Stimulated activated CD4-positive, alpha-beta T cell treated with anti-CD3 and anti-CD28 coated beads, Interleukin-1b, Interleukin-23, amount 100 ng/mL, for 1 hour (primary cell): ENCODE measurements at places on chromosomes 3 and 15.

DNA sequence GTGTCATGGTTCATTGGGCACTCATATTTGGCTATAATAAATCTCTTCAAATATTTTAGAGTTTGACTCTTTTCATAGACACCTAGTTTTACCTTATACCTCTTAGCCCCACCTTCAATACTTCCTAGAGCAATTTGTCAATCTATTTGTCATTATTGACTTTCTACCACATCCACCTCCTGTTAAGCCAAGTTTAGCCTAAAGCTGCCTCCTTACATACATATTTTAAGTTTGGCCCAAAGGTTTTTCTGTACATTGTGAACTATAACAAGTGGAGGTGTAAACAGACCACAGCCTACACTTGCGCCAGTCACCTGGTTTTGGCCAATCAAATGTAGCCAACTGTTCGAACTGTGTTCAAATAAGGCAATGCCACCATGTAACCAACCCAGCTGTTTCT lies 18.1 kb upstream of the ABHD17C start:
- no peak for DNase-seq

DNA sequence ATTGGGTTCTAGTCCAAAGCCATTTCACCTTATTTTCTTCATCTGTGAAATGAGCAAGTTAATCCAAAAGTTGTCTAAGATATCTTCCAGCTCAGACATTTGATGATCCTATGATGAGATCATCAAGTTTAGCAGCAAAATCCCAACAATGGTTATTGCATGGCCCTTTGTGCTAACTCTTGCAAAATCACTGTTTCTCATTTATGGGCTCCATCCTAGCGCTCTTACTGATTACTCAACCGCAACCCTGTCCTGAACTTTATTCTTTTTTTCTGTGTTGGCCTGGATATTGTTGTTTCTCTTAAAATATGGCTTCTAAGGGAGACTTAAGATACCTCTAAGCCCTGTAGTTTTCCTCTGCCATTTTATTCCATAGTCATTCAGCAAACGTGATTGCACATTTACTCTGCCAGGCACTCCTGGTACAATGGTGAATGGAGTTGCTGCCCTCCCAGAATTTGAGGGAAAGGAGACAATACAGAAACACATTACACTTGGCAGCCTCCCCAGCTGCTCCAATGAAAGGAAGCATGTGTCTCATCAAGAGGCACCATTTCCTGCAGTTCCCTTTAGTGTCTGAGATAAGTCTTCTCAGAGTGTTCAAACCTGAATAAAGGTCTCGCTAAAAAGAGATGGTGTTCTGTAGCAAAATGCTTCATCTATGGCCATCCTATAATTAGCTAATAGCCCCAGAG lies 4.4 kb downstream of the GXYLT2 start:
- DNase-seq = no peak

GRCh38 chr3:44981751-44982150 lies 5.7 kb downstream of the EXOSC7 start:
- DNase-seq = no peak

- DNase-seq = no peak
Measured at GRCh38 chr3:105232553-105232952, 134.2 kb upstream of the ALCAM start.

- DNase-seq = no peak
Measured at GRCh38 chr15:99707473-99708270, 25.6 kb downstream of the LYSMD4 start.

GRCh38 chr3:183636221-183637105 lies 1.0 kb downstream of the KLHL24 start:
- peak; percentile 68 for DNase-seq

DNA sequence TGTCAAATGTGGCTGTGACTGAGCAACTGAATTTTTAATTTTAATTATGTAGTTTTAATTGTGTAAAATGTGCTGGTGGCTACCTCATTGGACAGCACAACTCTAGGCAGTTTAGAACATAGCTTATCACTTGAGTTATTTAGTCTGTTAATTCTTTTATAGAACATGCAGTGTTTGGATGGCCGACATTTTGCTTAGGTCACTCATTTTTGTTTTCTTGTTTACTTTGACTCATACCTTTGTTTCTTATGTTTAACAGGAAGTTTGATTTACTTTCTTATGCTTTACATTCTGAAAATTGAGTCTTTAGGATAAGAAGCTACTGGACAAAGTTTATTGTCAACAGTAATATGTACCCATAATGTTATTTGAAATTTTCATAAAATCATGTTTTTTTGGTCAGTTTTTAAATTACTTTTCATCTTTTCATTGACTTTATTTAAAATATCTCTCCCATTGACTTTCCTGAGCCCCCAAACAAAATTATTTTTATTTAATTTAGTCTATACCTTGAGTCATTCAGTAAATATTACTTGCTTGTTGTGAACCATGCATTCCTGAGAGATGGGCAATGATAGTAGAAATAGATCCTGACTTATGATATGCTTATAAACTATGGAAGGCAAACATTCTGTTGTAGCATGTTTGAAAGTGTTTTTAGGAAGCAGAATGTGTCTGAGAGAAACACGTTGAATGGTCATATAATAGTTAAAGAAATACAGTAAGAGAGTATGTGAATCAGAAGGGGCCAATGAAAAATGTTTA lies 60.6 kb downstream of the TCF12 start:
- DNase-seq = no peak

GRCh38 chr3:84727616-84728015 lies 231.2 kb upstream of the CADM2 start:
- no peak for DNase-seq

- no peak for DNase-seq
Measured at GRCh38 chr3:184827572-184827971, 15.6 kb downstream of the VPS8 start.

- DNase-seq = no peak
Measured at GRCh38 chr3:191301782-191302411, 27.3 kb upstream of the CCDC50 start.

GRCh38 chr15:40843885-40844695 lies at the start of gene SPINT1:
Gene SPINT1 (plus strand): TSS chr15:40844048. CDS start chr15:40844555, 507 bp downstream.
- DNase-seq = peak; percentile 51

GRCh38 chr3:46998121-46998851 lies 18.8 kb downstream of the NBEAL2 start:
- peak; percentile 57 for DNase-seq

- no peak for DNase-seq
Measured at GRCh38 chr3:15899388-15899787, 101.6 kb upstream of the ANKRD28 start.

DNA sequence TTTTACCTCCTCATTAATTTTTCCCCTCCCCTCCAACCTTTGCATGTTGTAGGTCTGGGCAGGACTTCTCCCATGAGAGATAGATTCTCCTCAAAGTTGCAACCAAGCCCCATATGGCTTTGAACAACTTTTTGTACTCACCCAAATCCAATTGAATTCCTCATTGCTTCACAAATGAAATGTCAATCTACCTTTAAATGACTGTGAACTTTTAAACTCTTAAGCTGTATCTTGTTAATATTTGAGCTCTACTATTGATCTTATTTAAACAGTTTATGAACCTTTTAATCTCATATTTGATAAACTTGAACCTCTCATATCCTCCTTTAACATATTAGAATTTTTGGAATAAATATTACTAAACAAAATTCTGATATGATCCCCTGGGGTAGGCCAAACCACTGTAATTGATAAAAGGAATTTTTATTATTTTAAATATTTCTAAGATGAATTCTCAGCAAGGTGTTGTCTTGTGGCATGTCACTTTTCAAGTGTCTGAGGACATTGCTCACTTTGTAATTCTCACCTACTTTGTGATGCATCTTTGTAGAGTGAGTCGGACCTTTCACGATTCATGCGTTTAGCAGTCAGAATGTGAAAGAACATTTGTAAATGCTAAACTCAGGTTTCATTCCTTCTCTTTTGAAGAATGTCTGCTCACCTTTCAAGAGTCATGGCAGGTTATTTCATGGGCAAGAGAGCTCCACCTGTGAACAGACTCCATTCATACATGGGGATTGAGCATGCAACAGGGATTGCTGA lies 23.4 kb upstream of the GREM1 start:
- DNase-seq = no peak

DNA sequence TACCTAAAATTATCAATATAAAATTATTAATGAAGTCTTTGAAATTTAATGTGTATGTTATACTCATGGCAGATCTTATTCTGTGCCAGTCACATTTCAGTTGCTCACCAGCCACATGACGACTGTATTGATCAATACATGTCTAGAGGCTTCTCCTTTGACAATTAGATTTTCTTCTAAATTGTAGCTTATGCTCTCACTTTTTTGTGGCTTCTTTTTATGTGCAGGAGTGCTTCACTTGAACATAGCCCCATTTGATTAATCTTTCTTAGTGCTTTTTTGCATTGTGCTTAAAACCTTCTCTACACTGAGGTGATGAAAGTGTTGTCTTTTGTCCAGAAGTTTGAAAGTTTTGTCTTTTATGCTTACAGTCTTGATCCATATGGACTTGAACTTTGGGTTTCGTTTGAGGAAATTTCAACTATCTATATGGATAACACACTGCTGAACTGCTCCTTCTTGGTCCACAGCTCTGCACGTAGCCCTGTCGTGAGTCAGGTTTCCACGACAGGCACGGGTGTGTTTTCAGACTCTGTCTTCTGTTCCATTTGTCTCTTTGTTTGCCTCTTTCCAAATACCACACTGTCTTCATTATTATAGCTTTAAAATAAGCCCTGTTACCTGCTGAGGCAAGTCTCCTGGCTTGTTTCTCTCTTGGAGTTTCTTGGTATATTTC lies 393.9 kb upstream of the CFAP20DC start:
- no peak for DNase-seq

DNA sequence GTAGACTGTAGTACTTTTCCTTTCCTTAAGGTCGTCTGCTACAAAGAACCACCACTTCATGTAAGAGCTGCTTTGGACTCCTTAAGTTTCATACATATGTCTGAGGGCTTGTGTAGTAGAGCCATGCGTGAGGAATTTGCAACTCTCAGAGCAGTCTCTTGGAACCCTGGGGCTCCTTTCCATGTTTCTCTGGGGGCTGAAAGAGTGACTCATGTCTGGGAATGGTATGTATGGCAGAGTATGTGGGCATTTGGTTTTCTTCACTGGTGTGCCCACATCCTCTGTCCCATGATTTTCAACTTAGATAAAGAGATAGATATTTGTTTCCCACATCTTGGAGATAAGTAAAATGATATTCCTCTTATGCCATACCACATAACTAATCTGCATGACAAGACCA lies 20.6 kb upstream of the RBM5 start:
- DNase-seq = no peak

DNA sequence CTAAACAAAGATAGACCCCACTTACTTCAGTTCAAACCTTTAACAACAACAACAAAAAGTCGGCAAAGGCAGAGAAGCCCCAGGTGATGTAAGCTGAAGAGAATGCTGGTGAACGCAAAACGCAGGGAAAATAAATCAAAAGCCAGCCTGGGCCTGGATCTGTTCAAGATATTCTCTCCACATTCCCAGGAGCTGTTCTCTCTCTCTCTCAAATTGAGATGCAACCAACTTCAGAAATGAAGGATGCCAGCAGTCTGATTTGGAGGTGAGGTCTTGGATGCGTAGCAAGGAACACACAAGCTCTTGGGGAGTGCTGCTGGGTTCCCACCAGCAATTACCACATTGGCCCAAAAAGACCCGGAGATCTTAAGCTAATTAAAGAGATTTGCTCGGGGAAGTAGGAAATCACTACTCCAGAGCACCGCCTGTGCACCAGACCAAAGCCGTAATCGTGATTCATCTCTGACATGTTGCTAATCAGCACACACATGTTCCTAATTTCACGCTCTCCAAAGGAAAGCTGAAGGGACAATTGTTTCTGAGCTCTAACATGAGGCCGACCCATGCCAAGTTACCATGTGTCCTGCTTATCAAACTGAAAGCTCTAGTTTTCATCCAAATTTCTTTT lies 37.1 kb downstream of the IL17RD start:
- no peak for DNase-seq

GRCh38 chr3:27353221-27353620 lies 16.0 kb downstream of the NEK10 start:
- no peak for DNase-seq

- DNase-seq = no peak
Measured at GRCh38 chr15:38071211-38071972, 137.0 kb downstream of the TMCO5A start.
